ENCODE measurements at places on chromosomes 7 and 10. TPM values are rescaled to one million over a fixed set of nuclear protein-coding genes. Genes with fewer than 3 reads are reported as not detected.

The NPTX2 gene
- 139 TPM for total RNA-seq

The ITGA8 gene
- total RNA-seq: 0.79 TPM

- H3K36me3 ChIP-seq: no peaks in the 10 kb centered on the region
- peaks cover 4% of the 10 kb centered on the region for H3K4me1 ChIP-seq
- H3K27ac ChIP-seq: no peak overlapping the region
- peak; percentile 52 for DNase-seq
- H3K27me3 ChIP-seq: no peaks in the 10 kb centered on the region
Measured at GRCh38 chr7:151992375-151992774, 33.1 kb upstream of the GALNT11 start.

DNA sequence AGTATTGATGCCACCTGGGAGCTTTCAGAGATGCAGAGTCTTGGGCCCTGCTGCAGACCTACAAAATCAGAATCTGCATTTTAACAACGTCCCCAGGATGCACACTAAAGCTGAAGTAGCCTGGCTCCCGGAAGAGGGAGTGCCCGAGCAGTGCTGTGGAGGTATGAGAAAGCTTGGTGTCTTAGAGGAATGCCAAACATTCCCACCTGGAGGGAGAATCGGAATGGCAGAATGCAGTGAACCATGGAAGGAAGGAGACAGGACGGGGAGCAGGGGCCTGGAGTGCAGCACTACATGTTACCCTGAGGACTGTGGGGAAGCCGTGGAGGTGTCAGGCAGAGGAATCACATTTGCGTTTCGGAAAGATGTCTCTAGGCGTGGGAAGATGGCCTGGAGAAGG lies 90.9 kb downstream of the AOAH start:
- no peak overlapping the region for H3K27ac ChIP-seq
- no peak overlapping the region for H3K4me3 ChIP-seq
- H3K27me3 ChIP-seq: no peaks in the 10 kb centered on the region

DNA sequence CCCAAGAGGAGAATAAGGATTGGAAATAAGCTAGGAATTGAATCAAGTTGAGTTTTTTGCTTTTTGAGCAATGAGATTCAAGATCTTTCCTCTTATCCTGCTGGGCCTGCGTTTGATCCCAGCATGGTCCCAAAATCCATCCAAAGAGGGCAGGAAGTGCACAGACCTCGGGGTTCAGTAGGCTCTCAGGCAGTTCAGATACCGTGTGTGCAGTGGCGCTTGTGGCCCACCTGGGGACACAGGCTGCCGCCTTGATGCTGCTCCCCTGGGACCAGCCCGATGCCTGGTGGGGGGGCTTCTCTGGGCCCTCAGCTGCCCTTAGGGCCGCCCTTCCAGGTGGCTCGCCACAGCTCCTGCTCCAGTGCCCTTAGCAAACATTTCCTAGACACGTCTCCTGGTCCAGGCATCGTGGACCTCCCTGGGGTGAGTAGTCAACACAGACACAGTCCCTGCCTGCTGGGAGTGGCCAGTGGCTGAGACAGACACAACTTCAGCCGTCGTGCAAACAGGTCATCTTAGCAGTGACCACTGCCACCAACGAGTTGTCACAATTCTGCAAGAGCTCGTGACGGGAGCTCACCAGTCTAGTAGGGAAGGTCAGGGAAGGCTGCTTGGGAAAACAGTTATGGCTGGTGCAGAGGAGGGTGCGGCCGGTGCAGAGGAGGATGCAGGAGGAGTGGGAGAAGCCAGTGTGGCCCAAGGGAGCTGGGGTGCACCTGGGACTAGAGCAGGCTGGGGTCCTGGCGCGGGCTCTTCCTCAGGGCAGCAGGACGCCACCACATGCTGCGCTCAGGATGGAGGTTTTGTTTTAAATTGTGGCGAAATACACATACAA lies 21.7 kb upstream of the JAKMIP3 start:
- H3K27ac ChIP-seq: no peak overlapping the region
- peaks cover 2% of the 10 kb centered on the region for H3K4me1 ChIP-seq
- no peak overlapping the region for H3K4me3 ChIP-seq
- H3K36me3 ChIP-seq: no peaks in the 10 kb centered on the region
- H3K27me3 ChIP-seq: no peaks in the 10 kb centered on the region
- DNase-seq: no peak

The OR2F2 gene
- total RNA-seq: 3.5 TPM

All from testis (tissue), 5 donors.